Progenitor cell of endocrine pancreas (in vitro differentiated cells): ENCODE measurements at places on chromosomes 3 and 15. TPM values are rescaled to one million over a fixed set of nuclear protein-coding genes. Genes with fewer than 3 reads are reported as not detected.

DNA sequence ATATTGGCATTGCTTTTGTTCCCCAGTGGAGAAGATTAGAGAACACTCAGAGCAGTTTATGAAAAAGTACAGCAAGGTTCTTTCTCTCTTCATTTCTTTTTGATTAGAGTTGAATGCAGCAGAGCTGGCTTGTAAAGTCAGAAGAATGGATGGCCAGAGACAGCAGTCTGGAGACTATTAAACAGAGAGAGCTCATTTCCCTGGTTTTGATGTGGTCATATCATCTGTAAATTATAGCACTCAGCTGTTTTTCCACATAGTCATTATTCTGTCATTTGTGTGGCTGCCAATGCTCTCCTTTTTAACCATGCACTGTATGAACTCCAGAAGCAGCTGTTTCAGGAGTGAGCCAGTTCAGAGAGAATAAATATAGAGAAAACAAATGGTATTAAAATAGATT is 177.4 kb upstream of the CRBN start:
- peaks cover 8% of the 10 kb centered on the region for H3K27me3 ChIP-seq
- no peak overlapping the region for H3K27ac ChIP-seq
- H3K4me1 ChIP-seq: peaks cover 2% of the 10 kb centered on the region
- no peak for DNase-seq
- no peak overlapping the region for H3K4me3 ChIP-seq

DNA sequence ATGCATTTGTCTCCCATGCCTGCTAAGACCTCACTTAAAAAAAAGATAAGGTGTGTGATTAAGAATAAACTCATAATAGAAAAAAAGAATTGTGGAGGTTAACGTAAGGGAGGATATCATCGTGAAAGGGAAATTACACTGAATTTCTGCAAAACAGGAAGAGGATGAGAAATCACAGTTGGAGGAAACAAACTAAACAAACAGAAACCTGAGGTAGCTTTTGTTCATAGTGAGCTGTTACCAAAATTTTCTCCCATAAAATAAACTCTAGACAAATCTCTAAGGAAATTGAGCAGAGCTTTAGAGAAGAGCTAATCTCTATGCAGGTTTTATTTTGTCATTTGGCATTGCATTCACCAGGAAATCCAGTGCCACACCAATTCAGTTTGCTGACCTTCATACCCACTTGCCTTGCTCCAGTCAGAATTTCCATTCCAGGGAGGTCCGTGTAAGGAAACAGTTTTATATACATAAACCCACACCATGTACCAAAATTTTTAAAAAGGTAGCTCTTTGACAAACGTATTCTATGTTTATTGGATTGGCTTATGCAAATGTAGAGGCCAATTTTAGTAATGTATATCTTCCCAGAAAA is 231.2 kb downstream of the MBNL1 start:
- no peaks in the 10 kb centered on the region for H3K27me3 ChIP-seq
- no peak for DNase-seq
- no peaks in the 10 kb centered on the region for H3K4me1 ChIP-seq
- no peak overlapping the region for H3K27ac ChIP-seq
- H3K36me3 ChIP-seq: peaks cover 3% of the 10 kb centered on the region

- H3K4me3 ChIP-seq: no peak overlapping the region
- DNase-seq: no peak
- H3K27me3 ChIP-seq: peaks cover 44% of the 10 kb centered on the region
- H3K27ac ChIP-seq: no peak overlapping the region
- H3K36me3 ChIP-seq: no peaks in the 10 kb centered on the region
Measured at GRCh38 chr3:186821429-186822387, 15.4 kb upstream of the RFC4 start.

GRCh38 chr3:159001711-159002110 is 199.9 kb downstream of the MFSD1 start:
- H3K4me3 ChIP-seq: no peak overlapping the region
- DNase-seq: no peak
- no peak overlapping the region for H3K27ac ChIP-seq
- H3K36me3 ChIP-seq: no peaks in the 10 kb centered on the region

GRCh38 chr3:58394339-58394738 is 39.3 kb downstream of the PDHB start:
- H3K4me1 ChIP-seq: peaks cover 10% of the 10 kb centered on the region
- no peaks in the 10 kb centered on the region for H3K27me3 ChIP-seq
- no peak for DNase-seq
- no peak overlapping the region for H3K4me3 ChIP-seq
- H3K36me3 ChIP-seq: peaks cover 8% of the 10 kb centered on the region

Gene GOLGA6A
- 0.64 and 0.89 TPM in 2 replicates for total RNA-seq

Gene NEIL1
- total RNA-seq: 79.2 and 84.4 TPM in 2 replicates

Gene CAMP
- total RNA-seq: not detected in 2 replicates

DNA sequence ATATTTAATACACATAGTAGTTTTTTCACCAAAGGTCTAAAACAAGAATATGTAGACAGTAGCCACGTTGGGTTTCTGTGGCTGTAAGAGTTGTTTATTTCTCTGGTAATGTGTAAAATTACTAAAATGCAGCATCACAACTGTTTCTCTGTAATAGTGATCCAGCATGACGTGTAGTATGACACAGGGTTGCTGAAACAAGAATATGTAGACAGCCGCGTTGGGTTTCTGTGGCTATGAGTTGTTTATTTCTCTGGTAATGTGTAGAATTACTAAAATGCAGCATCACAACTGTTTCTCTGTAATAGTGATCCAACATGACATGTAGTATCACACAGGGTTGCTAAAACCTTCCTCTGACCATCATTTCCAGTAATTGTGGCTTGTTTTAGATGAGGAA is 153.6 kb upstream of the ZNF717 start:
- no peaks in the 10 kb centered on the region for H3K36me3 ChIP-seq
- DNase-seq: no peak
- H3K27ac ChIP-seq: no peak overlapping the region

GRCh38 chr3:113783980-113784379 is 37.1 kb downstream of the ATP6V1A start:
- H3K36me3 ChIP-seq: peaks cover 8% of the 10 kb centered on the region
- H3K27me3 ChIP-seq: no peaks in the 10 kb centered on the region
- no peaks in the 10 kb centered on the region for H3K4me1 ChIP-seq
- no peak overlapping the region for H3K4me3 ChIP-seq
- peak overlapping the region; percentile 79 for H3K27ac ChIP-seq
- no peak for DNase-seq

Gene LMAN1L
- total RNA-seq: not detected in 2 replicates

Gene PLSCR5
- total RNA-seq: 0.31 TPM in 1 of 2 replicates, not detected in the other

DNA sequence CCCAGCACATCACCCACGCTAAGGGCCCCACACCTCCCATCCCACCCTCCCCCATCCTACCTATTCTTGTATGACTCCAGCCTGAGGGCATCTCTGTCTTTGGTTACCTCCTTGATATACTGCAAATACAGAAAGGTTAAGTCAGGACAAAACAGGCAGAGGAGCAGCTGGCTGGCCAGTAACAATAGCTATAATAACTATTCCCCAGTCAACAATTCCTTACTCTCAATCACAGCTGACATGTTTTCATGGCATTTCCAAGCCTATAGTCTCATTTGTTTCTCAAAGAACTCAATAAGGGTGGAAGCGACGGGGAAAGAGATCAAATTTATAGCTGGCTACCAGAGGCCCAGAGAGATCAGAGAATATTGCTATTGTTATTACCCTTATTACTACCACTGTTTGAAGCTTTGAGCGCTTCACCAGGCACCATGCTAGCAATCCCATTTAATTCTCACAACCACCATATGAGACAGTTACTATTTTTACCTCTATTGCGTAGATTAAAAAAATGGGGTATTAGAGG is 93.0 kb upstream of the C2CD4B start:
- H3K27ac ChIP-seq: no peak overlapping the region
- no peaks in the 10 kb centered on the region for H3K4me1 ChIP-seq
- H3K36me3 ChIP-seq: peaks cover 8% of the 10 kb centered on the region

- peaks cover 15% of the 10 kb centered on the region for H3K36me3 ChIP-seq
- H3K27ac ChIP-seq: no peak overlapping the region
- H3K27me3 ChIP-seq: no peaks in the 10 kb centered on the region
- no peak for DNase-seq
Measured at GRCh38 chr15:78925956-78926743, 18.7 kb downstream of the CTSH start.

GRCh38 chr3:40871394-40871793 is 327.9 kb upstream of the CTNNB1 start:
- no peak overlapping the region for H3K4me3 ChIP-seq
- no peak for DNase-seq
- peaks cover 10% of the 10 kb centered on the region for H3K27me3 ChIP-seq
- H3K27ac ChIP-seq: no peak overlapping the region
- H3K4me1 ChIP-seq: peaks cover 38% of the 10 kb centered on the region

GRCh38 chr15:66294932-66295235 is 1.5 kb downstream of the DIS3L start:
- peaks cover 11% of the 10 kb centered on the region for H3K36me3 ChIP-seq
- H3K27ac ChIP-seq: peak overlapping the region; percentile 93
- H3K27me3 ChIP-seq: no peaks in the 10 kb centered on the region
- H3K4me3 ChIP-seq: peak overlapping the region; percentile 81
- H3K4me1 ChIP-seq: peaks cover 29% of the 10 kb centered on the region

Gene SERPINI2
- total RNA-seq: 1.8 and 2.0 TPM in 2 replicates

DNA sequence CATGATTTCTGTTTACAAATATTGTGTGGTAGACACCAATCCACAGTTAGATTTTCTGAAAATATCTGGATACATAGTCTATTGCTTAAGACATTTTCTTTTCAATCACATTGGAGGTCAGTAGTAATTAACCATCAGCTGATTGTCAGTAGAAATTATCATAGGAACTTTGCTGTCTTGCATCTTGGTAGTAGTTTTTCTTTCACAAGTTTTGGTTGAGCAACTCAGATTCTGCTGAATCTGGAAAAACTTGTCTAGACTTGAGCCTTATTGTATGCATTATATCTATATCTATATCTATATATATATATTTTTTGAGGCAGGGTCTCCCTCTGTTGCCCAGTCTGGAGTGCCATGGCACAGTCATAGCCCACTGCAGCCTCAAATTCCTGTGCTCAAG is 4.0 kb downstream of the RAB11A start:
- no peak for DNase-seq
- peaks cover 19% of the 10 kb centered on the region for H3K4me1 ChIP-seq
- no peaks in the 10 kb centered on the region for H3K27me3 ChIP-seq
- H3K27ac ChIP-seq: no peak overlapping the region

Gene TRH
- total RNA-seq: 0.24 and 0.36 TPM in 2 replicates

DNA sequence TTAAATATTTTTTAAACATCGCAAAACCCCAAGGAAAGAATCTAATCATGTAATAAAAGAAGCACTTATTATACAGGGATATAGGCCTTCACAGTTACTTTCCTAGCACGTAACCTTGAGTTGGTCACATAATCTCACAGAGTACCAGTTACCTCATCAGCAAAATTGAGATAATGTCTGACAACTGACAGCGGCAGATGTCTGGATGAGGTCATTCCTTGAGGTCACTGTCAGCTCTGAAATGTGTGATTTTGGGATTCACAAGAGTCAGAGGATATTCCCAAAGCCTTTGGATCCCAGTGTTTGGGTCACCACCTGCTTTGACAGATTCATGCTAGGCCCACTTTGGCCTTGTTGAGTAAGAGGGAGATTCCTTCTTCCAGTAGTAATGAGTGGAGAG is 151.4 kb upstream of the SEMA6D start:
- peaks cover 2% of the 10 kb centered on the region for H3K36me3 ChIP-seq
- H3K27me3 ChIP-seq: no peaks in the 10 kb centered on the region
- no peak for DNase-seq
- H3K4me1 ChIP-seq: peaks cover 3% of the 10 kb centered on the region

Gene TMEM212
- not detected in 2 replicates for total RNA-seq

Gene SMAD6
- total RNA-seq: 35.5 and 38.9 TPM in 2 replicates

- H3K4me1 ChIP-seq: no peaks in the 10 kb centered on the region
- peaks cover 15% of the 10 kb centered on the region for H3K27me3 ChIP-seq
- H3K36me3 ChIP-seq: no peaks in the 10 kb centered on the region
- DNase-seq: no peak
Measured at GRCh38 chr15:71779073-71779797, 31.1 kb upstream of the NR2E3 start.
